ENCODE measurements at places on chromosomes 6 and 20. TPM values are rescaled to one million over a fixed set of nuclear protein-coding genes. Genes with fewer than 3 reads are reported as not detected.
A peak's percentile ranks its signal among the peaks of the same experiment; 100 is the strongest.

- H3K27me3 ChIP-seq: peaks cover 16% of the 10 kb centered on the region
- no peak overlapping the region for H3K27ac ChIP-seq
- no peak for DNase-seq
- H3K36me3 ChIP-seq: no peaks in the 10 kb centered on the region
- no peaks in the 10 kb centered on the region for H3K4me1 ChIP-seq
Measured at GRCh38 chr6:25889877-25890853, 16.1 kb upstream of the SLC17A3 start.

- peaks cover 2% of the 10 kb centered on the region for H3K36me3 ChIP-seq
- H3K4me3 ChIP-seq: no peak overlapping the region
- no peaks in the 10 kb centered on the region for H3K27me3 ChIP-seq
- DNase-seq: no peak
- peaks cover 1% of the 10 kb centered on the region for H3K4me1 ChIP-seq
Measured at GRCh38 chr6:15108383-15108715, 137.5 kb upstream of the JARID2 start.

DNA sequence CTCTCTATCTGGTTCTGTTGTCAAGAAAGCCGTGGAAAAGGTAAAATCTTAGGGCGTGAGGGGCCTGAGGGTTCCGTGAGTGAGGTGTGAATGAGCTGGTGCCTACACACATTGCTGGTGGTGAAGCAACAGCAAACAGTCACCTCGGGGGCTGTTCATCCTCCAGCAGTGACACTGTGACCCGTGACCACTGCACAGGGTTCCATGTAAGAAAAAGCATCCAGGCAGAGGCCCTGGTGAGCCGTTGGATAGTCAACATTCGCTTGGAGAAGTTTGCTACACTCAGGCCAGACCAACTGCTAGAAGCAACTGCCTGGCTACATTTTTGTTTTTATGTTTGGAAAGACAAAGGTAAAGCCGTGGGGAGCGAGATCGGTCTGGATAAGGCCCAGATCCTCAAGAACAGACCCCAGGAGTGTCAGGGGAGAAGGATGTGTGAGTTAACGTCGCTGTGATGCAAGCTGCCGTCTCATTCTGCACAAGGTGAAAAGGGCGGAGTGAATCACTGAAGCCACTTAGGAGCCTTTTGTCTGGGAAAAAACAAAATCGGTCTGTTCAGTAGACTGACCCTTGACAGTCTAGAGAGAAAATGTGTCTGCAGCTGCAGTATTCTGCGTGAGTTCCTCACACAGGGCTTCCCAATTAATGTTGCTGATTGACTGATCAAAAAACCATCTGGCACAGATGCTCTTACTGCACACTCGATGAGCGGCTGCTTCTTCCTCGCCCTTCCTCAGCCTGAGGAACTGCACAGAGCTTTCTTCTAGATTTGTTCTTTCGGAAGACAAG is 404.0 kb downstream of the SMOC2 start:
- DNase-seq: no peak
- peaks cover 2% of the 10 kb centered on the region for H3K27me3 ChIP-seq
- H3K4me1 ChIP-seq: no peaks in the 10 kb centered on the region
- H3K36me3 ChIP-seq: peaks cover 2% of the 10 kb centered on the region

DNA sequence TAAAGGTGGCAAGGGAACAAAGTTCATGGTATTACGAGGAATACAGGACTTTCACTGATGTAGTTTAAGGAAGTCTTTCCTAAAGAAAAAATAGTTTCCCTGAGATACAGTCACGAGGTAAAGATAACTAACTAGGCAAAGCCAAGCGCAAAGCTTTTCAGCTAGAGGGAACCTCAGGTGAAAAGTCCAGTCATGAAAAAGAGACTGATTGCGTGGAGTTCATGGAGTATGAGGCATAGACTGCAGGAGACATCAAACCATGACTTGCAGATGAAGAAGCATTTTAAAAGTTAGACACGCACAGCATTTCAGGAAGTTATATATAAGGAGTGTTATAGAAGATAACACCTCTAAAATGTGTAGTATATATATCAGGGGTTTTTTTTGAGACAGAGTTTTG is 205.6 kb upstream of the ZNF184 start:
- H3K4me3 ChIP-seq: no peak overlapping the region
- no peak for DNase-seq
- peaks cover 19% of the 10 kb centered on the region for H3K4me1 ChIP-seq
- H3K27me3 ChIP-seq: peaks cover 83% of the 10 kb centered on the region
- H3K27ac ChIP-seq: no peak overlapping the region

DNA sequence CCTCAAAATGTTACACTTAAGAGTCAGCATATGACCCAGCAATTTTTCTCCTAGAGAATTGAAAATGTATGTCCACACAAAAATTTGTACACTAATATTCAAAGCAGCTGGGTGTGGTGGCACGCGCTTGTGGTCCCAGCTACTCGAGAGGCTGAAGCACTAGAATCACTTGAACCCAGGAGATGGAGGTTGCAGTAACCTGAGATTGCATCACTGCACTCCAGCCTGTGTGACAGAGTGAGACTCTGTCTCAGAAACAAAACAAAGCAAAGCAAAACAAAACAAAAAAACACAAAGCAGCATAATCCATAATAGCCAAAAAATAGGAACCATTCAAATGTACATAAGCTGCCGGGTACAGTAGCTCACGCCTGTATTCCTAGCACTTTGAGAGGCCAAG is 1.6 kb upstream of the RPF2 start:
- peaks cover 21% of the 10 kb centered on the region for H3K4me1 ChIP-seq
- H3K4me3 ChIP-seq: peak overlapping the region; percentile 97
- peak overlapping the region; percentile 67 for H3K27ac ChIP-seq
- H3K36me3 ChIP-seq: peaks cover 10% of the 10 kb centered on the region

Gene ZBTB46
- 0.25 TPM for total RNA-seq

Gene PAX1
- not detected for total RNA-seq

Gene SLC4A11
- 1.9 TPM for total RNA-seq
